ENCODE measurements at places on chromosomes 4 and X.
A peak's percentile ranks its signal among the peaks of the same experiment; 100 is the strongest.

- no peaks in the 10 kb centered on the region for H3K27me3 ChIP-seq
- no peaks in the 10 kb centered on the region for H3K36me3 ChIP-seq
- no peak overlapping the region for H3K27ac ChIP-seq
- H3K4me1 ChIP-seq: no peaks in the 10 kb centered on the region
- H3K4me3 ChIP-seq: no peak overlapping the region
- no peak for DNase-seq
Observed at GRCh38 chr4:21949073-21949457, 493 bp upstream of the KCNIP4 start.

- H3K27ac ChIP-seq: no peak overlapping the region
- no peak for DNase-seq
- H3K27me3 ChIP-seq: no peaks in the 10 kb centered on the region
- H3K36me3 ChIP-seq: no peaks in the 10 kb centered on the region
- H3K4me1 ChIP-seq: peaks cover 14% of the 10 kb centered on the region
Observed at GRCh38 chr4:99712530-99712929, 54.9 kb upstream of the C4orf54 start.

DNA sequence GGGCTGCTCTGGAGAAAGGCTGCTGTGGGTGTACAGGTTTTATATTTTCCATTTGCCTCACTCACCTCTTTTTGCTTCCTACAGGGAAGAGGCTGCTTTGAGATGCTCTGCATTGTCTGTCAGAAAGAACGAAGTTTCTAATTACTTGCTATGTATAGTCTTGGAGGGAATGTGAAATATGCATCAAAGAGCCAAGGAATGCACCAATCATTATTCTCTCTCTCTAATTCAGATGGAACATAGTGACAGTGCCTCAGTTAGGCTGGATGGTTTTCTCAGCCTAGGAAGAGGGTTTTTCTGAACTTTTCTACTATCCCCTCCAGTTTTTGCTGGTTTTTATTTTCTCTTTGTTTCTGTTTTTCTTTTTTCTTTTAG is 106.8 kb upstream of the SLC4A4 start:
- no peak for DNase-seq
- H3K4me3 ChIP-seq: no peak overlapping the region
- no peaks in the 10 kb centered on the region for H3K36me3 ChIP-seq
- H3K4me1 ChIP-seq: no peaks in the 10 kb centered on the region

DNA sequence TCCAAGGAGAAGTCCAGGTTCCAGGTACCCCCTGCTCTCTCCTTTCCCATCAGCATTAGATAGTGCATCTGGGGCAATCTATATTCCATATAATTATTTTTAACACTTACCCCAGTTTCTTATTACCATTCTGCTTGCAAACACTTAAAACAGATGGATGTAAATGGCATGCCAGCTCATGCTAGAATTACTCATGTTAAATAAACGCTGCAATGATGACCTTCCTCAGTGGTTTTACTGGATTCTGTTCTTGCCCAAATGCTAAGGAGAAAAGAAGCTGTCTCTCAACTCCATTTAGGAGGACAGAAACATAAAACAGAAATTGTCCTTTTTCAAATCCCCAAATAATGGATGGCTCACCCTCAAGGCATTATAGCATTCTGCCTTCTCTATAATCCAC is 161.1 kb downstream of the NLGN4X start:
- DNase-seq: no peak
- no peak overlapping the region for H3K27ac ChIP-seq
- H3K4me1 ChIP-seq: peaks cover 6% of the 10 kb centered on the region
- no peaks in the 10 kb centered on the region for H3K36me3 ChIP-seq
- no peak overlapping the region for H3K4me3 ChIP-seq

DNA sequence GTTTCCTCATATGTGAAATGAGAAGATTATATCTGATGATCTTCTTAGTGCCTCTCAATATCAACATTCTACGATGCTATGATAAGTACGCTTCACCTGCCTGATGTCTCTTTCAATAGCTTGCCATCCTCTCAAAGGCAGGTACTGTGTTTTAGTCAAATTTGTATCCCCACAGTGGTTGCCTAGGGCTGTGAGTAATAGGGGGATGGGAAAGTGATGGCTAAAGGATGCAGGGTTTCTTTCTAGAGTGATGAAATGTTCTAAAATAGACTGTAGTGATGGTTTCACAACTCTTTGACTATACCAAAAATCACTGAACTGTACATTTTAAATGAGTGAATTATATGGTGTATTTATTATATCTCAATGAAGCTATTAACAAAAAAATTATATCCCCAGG is 142.8 kb downstream of the HS6ST2 start:
- H3K27ac ChIP-seq: no peak overlapping the region
- H3K4me3 ChIP-seq: no peak overlapping the region
- no peaks in the 10 kb centered on the region for H3K4me1 ChIP-seq
- H3K27me3 ChIP-seq: peaks cover 54% of the 10 kb centered on the region
- no peak for DNase-seq
- peaks cover 6% of the 10 kb centered on the region for H3K36me3 ChIP-seq

- peak; percentile 81 for DNase-seq
- H3K4me3 ChIP-seq: peak within 1 kb of the TSS; percentile 84
- H3K27me3 ChIP-seq: peaks cover 36% of the 10 kb centered on the region
- H3K4me1 ChIP-seq: no peaks in the 10 kb centered on the region
- H3K27ac ChIP-seq: peak within 1 kb of the TSS; percentile 93
Observed at GRCh38 chrX:115560978-115561604, at the start of gene PLS3. TSS of gene PLS3 (plus strand) at chrX:115561174. CDS start at chrX:115610251, 49,077 bp downstream.

DNA sequence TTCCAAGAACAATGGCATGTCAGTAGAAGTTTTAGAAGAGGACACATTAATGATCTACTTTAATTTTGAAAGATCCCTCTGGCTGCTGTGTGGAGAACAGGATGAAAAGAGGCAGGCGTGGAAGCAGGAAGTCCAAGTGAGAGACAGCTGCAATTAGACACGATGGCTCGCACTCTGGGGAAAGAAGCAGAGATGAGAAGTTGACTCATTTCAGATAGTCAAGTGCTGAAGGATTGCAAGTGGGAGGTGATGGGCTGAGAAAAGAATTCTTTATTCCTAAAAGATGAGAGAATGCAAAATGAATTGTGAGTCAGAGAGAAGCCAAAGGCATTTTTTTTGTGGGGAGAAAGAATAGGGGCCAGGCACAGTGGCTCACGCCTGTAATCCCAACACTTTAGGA is 16.5 kb downstream of the RXFP1 start:
- no peak for DNase-seq
- H3K27me3 ChIP-seq: no peaks in the 10 kb centered on the region

DNA sequence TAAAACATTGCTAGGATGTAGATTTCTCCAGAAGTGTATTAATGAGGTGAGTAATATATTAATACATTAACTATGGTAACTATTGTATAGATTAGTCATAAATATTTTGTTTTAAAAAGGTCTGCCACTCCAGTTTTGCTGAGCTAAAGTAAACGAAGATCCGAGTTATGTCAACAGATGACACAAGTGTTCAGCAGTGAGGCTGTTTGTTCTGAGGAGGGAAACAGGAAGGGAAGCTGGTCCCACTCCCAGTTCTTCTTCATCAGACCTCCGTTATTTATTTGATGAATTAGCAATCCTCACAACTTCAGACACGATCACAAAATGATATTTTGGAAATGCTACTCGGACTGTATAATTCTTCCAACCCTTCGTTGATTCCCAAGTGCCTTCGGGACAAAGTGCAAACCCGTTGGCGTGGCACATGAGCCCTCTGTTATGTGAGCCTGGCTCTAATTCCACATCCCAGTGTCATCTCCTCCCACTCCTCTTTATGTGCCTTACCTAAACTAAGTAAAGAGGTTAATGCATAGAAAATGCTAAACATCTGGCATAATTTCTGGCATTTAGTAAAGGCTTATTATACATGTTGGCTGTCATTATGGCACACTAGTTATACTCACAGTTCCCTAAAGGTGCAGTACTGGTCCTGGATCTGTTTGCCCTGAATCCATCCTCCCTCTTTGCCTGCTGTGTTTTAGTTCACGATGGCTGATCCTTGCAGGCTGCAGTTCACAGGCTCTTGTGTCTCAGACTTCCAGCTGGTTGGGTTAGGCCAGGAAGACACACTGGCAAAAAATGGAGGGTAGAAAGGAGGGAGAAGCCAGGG is 190.6 kb upstream of the LNX1 start:
- H3K4me1 ChIP-seq: peaks cover 10% of the 10 kb centered on the region
- no peaks in the 10 kb centered on the region for H3K36me3 ChIP-seq
- no peak overlapping the region for H3K27ac ChIP-seq
- no peak overlapping the region for H3K4me3 ChIP-seq
- H3K27me3 ChIP-seq: no peaks in the 10 kb centered on the region
- DNase-seq: peak; percentile 8

DNA sequence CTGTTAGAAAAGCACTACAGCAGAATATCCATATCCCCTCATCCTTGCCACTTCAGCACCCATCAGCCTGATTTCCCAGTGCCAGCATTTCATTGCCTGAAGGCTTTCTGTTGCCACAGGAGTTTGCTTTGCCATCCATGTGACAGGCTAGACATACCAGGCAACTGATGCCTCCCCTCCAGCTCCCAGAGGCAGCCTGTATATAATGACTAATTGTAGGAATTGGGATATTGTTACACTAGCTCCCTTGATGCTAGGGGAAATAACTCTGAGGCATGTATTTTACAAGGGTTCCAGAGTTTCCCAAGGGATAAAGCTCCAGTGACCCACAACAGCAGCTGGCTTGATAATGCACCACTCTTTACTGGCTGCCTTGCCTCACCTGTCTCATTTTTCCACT is 608.0 kb upstream of the FTHL17 start:
- H3K4me1 ChIP-seq: no peaks in the 10 kb centered on the region
- H3K4me3 ChIP-seq: no peak overlapping the region
- no peak overlapping the region for H3K27ac ChIP-seq
- H3K36me3 ChIP-seq: no peaks in the 10 kb centered on the region

DNA sequence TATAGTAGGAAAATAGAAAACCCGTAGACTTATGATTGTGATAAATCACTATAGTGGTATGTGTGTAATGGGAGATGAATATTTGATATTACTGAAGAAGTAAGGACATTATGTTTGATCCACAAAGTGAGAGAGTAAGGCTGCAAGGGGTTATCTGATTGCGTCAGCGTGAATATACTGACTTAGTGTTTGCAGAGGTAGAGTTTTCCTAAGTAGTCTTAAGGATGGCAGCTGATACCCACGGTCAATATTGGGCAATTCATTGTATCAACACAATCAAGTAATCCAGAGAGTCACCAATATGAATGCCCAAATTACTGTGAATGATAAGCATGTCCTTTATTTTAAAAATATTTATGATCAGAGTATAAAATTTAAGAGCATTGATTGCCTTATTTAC is 83.7 kb downstream of the SPOCK3 start:
- no peaks in the 10 kb centered on the region for H3K36me3 ChIP-seq
- H3K27ac ChIP-seq: no peak overlapping the region
- no peak overlapping the region for H3K4me3 ChIP-seq
- no peak for DNase-seq
- H3K4me1 ChIP-seq: no peaks in the 10 kb centered on the region

DNA sequence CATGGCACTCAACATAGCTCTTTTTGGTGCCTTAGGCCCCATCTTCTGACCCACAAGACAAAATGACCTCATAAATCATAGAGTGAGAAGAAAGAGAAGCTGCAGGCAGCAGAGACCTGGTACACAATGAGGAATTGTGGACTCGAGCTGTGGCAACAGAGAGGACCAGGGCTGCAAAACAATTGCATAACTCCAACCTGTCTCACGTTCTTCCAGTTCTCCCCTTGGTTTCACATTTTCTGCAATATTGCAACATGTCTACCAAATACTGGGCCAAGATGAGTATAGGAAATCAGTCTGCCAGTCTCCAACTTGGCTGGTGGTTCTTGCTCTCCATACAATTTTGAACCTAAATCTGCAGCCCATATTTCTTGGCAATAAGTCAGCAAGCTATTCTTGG is 105.3 kb downstream of the KDR start:
- H3K27me3 ChIP-seq: no peaks in the 10 kb centered on the region
- peak; percentile 64 for DNase-seq
- no peak overlapping the region for H3K27ac ChIP-seq
- H3K4me3 ChIP-seq: no peak overlapping the region
- peaks cover 32% of the 10 kb centered on the region for H3K4me1 ChIP-seq

DNA sequence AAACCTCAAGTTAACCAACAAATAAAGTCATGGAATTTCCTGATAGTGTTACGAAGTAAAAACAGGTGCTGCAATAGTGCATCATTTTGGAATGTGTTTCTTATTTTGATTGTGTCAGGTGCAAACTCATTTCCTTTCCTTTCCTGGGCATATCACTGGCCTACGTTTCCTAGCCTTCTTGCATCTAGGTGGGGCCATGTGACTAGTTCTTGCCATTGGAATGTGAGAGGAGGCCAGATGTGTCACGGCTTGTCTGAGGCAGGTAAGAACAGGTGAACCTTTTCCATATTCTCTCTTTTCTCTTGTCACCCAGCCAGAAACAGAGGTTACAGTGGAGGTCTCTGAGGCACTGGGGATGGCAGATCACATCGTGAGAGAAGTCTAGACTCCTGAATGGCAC is 868.0 kb downstream of the RPA4 start:
- DNase-seq: peak; percentile 68
- H3K4me3 ChIP-seq: no peak overlapping the region
- no peak overlapping the region for H3K27ac ChIP-seq
- peaks cover 45% of the 10 kb centered on the region for H3K27me3 ChIP-seq

DNA sequence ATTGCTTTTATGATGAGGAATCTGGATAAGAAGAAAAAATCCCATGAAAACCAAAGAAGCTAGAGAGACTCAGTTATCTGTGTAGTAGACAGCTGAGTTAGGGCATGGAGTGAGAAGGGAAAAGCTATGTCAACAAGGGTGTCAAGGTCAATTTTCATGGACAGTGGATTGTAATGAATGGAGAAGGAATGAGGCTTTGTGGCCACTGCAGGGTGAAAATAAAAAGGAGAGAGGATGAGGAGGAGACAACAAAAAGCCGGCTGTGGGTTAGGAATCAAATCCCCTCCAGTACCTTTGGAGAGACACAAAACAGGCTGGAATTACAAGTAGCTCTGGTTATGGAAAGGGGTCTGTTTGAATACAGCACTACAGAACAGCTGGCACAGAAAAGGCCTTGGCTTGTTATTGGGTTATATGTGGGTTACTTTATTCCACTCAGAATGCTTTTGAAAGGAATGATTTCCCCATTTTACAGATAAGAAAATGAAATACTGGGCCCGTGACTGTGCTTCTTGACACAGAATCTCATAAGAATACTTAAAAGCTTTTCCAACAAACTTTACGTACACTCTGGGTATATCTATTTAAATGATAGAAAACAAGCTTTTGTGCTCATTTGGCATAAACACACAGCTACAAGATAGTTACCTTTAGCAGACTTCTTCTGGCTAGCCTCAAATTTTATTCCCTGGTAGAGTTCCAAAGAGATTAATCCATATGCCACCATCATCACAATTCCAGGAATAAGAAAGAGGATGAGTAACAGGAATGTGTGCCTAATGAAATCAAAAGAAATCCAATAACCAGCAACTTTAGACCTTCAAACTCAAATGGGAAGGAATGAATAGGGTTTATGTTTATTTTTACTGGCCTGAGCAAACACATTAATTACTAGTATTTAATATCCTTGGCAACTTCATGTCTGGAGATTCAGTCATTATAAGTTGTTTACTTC is 7.5 kb downstream of the CCKAR start:
- no peak for DNase-seq
- H3K36me3 ChIP-seq: no peaks in the 10 kb centered on the region
- no peak overlapping the region for H3K4me3 ChIP-seq
- no peak overlapping the region for H3K27ac ChIP-seq
- H3K4me1 ChIP-seq: no peaks in the 10 kb centered on the region

All from MCF 10A (cell line).